ENCODE measurements at places on chromosomes 6 and 20.

DNA sequence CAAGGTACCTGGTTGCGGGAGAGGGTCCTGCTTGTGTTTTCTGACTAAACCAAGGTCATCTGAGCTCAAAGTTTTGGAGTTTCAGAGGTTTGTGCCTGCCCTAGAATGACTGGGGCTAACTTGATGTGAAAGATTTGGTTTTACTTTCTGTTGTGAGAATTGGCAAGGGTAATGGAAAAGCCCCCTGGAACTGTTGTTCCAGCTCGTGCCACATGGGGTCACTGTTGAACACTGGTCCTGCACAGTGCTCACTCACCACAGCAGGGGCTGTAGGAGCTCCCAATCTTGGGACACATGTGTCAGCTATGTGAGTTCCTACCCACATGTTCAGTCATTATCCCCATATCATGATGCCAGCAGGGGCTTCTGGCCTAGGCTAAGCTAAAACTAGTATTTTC, 6.5 kb downstream of the TGM6 start:
- H3K27me3 ChIP-seq = peaks cover 15% of the 10 kb centered on the region
- H3K36me3 ChIP-seq = no peaks in the 10 kb centered on the region
- peak overlapping the region; percentile 55 for H3K4me3 ChIP-seq
- no peak overlapping the region for H3K27ac ChIP-seq

DNA sequence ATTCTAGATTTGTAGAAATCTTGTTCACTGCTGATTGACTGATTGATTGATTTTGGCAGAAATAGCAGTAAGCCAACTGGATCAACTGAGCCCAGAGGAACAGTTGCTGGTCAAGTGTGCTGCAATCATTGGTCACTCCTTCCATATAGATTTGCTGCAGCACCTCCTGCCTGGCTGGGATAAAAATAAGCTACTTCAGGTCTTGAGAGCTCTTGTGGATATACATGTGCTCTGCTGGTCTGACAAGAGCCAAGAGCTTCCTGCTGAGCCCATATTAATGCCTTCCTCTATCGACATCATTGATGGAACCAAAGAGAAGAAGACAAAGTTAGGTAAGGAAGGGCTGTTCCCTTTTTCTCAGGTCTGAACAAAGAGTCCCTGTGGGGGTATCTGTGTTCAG, 31.2 kb downstream of the TREML1 start:
- H3K27ac ChIP-seq = no peak overlapping the region
- no peaks in the 10 kb centered on the region for H3K27me3 ChIP-seq
- no peak for DNase-seq
- peaks cover 10% of the 10 kb centered on the region for H3K36me3 ChIP-seq

DNA sequence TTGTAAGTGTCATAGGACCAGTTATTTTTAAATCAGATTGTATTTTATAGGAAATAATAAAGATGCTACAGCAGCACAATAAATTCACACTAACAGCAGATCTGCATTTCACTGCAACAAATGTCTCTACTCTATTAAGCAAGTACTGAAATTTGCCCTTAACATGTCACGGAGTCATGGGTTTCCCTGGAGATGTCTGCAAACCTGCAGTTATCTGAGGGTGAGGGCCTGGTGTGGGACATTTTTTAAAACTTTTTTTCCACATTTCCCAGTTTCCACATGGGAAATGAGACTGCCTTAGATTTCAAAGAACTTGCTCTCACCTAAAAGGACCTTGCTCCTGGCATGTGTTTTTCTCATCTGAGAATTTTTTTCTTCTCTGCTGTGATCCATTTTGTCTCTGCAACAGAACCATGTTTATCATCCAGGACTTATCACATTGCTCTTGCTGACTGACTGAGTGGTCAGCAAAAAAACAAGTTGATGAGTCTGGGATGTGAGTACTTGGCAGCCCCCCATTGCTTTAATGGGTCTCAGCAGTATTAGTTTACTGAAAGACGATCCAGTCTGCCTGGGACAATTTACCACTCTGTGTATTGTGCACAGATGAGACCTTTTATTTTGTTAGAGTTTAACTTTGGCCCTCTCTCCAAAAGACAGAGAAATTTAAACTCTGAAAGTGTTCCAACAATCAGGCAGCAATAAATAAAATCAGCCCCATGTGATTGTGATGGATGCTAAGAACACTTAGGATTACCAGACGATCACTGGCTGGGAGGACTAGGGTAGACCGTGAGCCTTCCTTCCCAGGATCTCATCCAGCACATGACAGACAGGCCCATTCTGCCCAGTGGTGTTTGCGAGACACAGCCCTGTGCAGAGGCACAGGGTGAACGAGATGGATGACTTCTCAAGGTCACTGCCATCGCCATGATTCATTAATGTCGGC, 268.8 kb downstream of the BTBD9 start:
- H3K27me3 ChIP-seq = no peaks in the 10 kb centered on the region
- H3K4me3 ChIP-seq = no peak overlapping the region
- H3K27ac ChIP-seq = no peak overlapping the region
- H3K4me1 ChIP-seq = no peaks in the 10 kb centered on the region
- H3K36me3 ChIP-seq = no peaks in the 10 kb centered on the region

GRCh38 chr20:48962421-48962820, 40.9 kb downstream of the ARFGEF2 start:
- H3K4me3 ChIP-seq = no peak overlapping the region
- DNase-seq = no peak
- peaks cover 7% of the 10 kb centered on the region for H3K36me3 ChIP-seq
- no peak overlapping the region for H3K27ac ChIP-seq
- no peaks in the 10 kb centered on the region for H3K27me3 ChIP-seq

DNA sequence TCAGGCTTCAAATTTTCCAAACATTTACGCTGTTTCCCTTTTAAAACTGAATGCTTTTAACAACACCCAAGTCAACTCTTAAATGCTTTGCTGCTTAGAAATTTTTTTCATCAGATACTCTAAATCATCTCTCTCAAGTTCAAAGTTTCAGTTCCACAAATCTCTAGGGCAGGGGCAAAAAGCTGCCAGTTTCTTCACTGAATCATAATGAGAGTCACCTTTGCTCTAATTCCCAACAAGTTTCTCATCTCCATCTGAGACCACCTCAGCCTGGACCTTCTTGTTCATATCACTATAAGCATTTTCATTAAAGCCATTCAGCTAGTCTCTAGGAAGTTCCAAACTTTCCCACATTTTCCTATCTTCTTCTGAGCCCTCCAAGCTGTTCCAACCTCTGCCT, 69.1 kb downstream of the RNF217 start:
- H3K36me3 ChIP-seq = no peaks in the 10 kb centered on the region
- H3K27ac ChIP-seq = no peak overlapping the region
- DNase-seq = no peak
- H3K4me1 ChIP-seq = no peaks in the 10 kb centered on the region

DNA sequence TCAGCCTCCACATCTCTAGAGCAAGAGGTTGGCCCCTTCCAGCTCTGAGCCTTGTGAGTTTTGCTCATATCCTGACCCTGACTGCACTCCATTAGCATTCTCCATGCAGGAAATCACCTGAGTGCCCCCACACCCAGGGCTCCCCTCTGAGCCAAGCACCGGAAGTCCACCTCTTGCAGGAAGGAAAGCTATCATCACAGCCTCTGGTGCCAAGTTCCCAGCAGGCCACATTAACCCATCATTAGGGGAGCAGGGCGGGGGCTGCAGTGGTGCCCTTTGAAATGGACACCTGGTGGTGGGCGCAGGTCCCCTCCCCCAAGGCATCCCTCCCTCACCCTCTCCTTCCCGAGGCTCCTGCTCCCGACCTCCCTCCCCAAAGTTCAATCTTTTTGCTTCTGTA, 16.1 kb downstream of the GRM4 start:
- peaks cover 24% of the 10 kb centered on the region for H3K27me3 ChIP-seq
- no peak overlapping the region for H3K4me3 ChIP-seq
- no peak for DNase-seq
- peaks cover 3% of the 10 kb centered on the region for H3K4me1 ChIP-seq
- no peak overlapping the region for H3K27ac ChIP-seq
- no peaks in the 10 kb centered on the region for H3K36me3 ChIP-seq

DNA sequence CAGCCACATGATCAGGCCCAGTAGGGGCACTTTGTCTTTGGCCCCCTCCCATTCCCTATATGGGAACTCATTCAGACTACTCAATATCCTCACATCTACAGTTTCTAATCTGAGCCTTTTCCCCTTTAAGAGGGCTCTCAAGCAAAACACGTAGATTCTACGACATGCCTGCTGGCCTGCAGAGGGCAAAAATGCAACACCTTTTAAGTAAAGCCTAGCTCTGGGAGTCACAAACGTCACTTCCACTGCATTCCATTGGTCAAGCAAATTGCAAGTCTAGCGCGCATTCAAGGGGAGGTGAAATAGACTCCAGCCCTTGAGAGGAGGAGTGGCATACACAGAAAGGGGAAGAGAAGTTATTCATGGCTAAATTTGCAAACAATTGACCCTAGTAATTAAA, 70.6 kb downstream of the CDC40 start:
- no peak for DNase-seq
- no peak overlapping the region for H3K4me3 ChIP-seq
- no peak overlapping the region for H3K27ac ChIP-seq
- no peaks in the 10 kb centered on the region for H3K27me3 ChIP-seq
- no peaks in the 10 kb centered on the region for H3K36me3 ChIP-seq

DNA sequence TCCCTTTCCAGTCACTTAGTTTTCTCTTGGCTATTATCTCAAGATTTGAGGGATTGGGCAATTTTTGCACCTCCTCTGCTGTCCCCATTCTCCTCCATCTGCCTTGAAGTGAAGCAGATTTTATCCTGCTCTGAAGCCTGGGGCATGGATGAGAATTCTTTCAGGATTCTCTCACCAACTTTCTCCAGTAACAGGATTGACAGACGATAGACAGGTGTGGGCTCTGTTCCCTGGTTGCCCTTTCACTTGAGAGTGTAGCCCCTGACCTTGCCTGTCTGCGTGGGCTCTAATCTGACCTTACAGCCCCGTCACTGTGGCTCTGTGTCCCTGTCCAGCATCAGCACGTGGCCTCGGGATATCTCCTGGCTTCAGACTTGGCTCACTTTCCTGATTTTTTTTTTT, 27.1 kb downstream of the CDYL start:
- H3K36me3 ChIP-seq = peaks cover 11% of the 10 kb centered on the region
- no peaks in the 10 kb centered on the region for H3K27me3 ChIP-seq
- no peak overlapping the region for H3K4me3 ChIP-seq
- DNase-seq = no peak

DNA sequence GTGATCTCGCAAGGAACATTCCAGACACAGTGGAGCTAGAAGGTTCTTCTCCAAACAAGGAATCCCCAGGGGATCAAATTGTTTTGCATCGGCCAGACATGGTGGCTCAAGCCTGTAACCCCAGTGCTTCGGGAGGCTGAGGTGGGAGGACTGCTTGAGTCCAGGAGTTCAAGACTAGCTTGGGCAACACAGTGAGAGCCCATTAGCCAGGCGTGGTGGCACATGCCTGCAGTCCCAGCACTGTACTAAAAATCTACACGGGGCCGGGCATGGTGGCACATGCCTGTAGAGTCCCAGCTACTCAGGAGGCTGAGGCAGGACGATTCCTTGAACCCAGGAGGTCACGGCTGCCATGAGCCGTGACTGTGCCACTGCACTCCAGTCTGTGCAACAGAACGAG, 15.3 kb downstream of the GMEB2 start:
- H3K27me3 ChIP-seq = no peaks in the 10 kb centered on the region
- H3K4me3 ChIP-seq = no peak overlapping the region
- no peak overlapping the region for H3K27ac ChIP-seq
- DNase-seq = no peak

DNA sequence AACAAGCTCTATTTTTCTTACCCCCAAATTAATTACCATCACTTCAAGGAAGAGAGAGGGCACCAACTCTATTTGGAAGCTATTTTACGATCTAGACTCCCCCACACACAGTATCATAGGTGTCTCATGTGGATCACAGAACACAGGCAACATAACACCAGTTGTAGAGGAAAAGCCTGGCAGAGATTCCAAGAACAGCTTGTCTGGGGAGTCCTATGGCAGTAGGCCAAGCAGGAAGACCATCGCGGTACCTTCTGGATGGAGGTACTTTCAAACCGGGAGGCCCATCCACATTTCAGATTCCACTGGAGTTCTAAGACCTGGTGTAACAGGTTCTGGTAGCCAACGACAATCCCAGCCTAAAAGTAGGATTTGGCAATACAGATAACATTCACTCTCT, 37.6 kb upstream of the SPDEF start:
- peaks cover 18% of the 10 kb centered on the region for H3K4me1 ChIP-seq
- H3K4me3 ChIP-seq = no peak overlapping the region
- H3K27ac ChIP-seq = no peak overlapping the region
- no peaks in the 10 kb centered on the region for H3K27me3 ChIP-seq
- DNase-seq = no peak

DNA sequence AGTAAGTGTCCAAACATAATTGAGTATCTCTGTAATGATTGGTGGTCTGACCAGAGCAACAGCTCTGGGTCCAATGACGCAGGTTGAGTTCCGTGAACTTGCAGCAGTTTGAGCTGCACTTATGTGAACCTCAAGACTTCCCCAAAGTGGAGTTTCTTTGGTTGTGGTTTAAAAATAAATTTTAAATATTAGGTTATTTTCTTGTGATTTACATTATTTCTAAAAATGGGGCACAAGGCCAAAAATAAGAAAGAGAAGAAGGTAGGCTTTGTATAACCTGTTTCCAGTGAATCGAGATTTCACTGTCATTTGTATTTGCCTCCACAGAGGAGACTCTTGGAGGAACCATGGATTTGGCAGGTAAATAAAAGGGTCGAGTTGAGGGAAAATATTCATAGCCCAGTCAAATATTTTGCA, 166.4 kb upstream of the ZNF217 start:
- peaks cover 13% of the 10 kb centered on the region for H3K4me1 ChIP-seq
- no peaks in the 10 kb centered on the region for H3K36me3 ChIP-seq
- H3K4me3 ChIP-seq = no peak overlapping the region
- no peaks in the 10 kb centered on the region for H3K27me3 ChIP-seq
- DNase-seq = no peak

DNA sequence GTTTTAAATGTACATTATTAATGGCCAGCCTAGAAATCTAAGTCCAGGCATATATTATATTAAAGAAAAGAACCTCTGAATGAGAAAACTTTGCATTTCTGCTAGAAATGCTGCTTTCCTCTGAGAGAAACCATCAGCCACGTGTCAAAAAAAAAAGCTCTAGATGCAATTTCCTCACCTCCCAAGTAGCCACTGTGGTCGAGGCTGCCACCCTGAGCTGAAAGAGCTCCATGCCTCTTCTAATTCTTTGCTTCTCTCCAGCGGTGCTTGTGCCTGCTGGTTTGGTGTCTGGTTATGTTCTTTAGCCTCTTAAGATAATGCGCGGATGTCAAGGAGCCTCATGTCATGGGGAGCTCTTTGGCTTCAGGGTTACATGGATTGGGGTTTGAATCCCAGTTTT, 316.0 kb downstream of the TFAP2C start:
- peaks cover 3% of the 10 kb centered on the region for H3K27me3 ChIP-seq
- H3K27ac ChIP-seq = no peak overlapping the region
- DNase-seq = no peak
- no peaks in the 10 kb centered on the region for H3K4me1 ChIP-seq
- H3K4me3 ChIP-seq = no peak overlapping the region
- no peaks in the 10 kb centered on the region for H3K36me3 ChIP-seq

- DNase-seq = no peak
- no peaks in the 10 kb centered on the region for H3K4me1 ChIP-seq
- H3K36me3 ChIP-seq = no peaks in the 10 kb centered on the region
Observed at GRCh38 chr20:39904476-39905112, 784.4 kb downstream of the MAFB start.

- peaks cover 2% of the 10 kb centered on the region for H3K27me3 ChIP-seq
- peak overlapping the region; percentile 98 for H3K4me3 ChIP-seq
- H3K4me1 ChIP-seq = peaks cover 50% of the 10 kb centered on the region
- DNase-seq = no peak
Observed at GRCh38 chr6:30571762-30572082, 480 bp downstream of the ABCF1 start.

- H3K4me3 ChIP-seq = no peak overlapping the region
- DNase-seq = no peak
- peaks cover 7% of the 10 kb centered on the region for H3K27me3 ChIP-seq
- H3K36me3 ChIP-seq = no peaks in the 10 kb centered on the region
Observed at GRCh38 chr6:106692819-106693208, 63.4 kb downstream of the QRSL1 start.
